ENCODE measurements at places on chromosomes 11 and 22.

DNA sequence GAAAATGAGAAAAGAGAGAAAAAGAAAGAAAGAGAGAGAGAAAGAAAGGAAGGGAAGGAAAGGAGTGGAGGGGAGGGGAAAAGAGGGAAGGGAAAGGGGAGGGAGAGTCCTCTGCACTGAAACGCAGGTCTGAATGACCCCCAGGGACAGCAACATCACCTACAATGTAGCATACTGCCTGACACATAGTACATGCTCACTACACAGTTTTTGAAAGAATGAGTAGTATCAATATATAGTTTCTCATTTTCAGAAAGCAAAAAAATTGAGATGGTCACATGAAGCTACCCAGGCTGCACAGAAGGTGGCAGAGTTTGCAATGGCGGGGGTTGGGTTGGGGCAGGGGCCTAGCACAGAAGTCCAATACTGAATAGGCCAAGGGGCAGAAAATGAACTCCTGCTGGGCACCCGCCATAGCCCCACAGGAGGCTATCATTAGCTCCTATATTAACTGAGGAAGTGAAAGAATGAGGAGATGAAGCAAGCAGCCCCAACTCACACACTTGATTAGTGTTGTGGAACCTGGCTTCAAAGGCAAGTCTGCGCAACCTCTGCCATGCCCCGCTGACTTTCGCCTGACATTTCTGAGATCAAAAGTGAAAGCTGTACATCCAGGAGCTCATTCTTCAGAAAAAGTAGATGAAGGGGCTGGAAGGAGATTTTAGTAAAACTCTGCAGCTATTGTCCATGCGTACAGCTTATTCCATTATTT is 241.2 kb upstream of the SYN3 start:
- no peak for DNase-seq

DNA sequence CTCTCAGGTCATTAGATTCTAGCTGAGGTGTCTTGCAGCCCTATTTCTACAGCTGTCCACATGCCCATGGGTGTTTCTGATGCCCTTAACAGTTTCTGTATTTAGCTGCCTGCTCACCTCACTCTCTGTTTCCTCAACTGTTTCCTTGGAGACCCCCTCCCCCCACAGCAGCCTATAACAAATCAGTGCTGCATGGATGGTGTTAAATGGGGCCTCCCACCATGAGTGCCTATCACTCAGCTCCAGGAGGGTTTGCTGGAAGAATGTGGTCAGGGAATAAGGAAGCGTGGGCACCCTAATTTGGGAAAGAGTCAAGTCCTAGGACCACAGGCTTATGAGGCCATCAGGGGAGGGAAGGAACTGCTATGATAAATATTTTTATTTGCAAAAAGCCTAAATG is 8.6 kb downstream of the KLHL35 start:
- DNase-seq: no peak

- no peak for DNase-seq
These were observed 210.8 kb downstream of the CEP164 start for GRCh38 chr11:117538263-117539135.

DNA sequence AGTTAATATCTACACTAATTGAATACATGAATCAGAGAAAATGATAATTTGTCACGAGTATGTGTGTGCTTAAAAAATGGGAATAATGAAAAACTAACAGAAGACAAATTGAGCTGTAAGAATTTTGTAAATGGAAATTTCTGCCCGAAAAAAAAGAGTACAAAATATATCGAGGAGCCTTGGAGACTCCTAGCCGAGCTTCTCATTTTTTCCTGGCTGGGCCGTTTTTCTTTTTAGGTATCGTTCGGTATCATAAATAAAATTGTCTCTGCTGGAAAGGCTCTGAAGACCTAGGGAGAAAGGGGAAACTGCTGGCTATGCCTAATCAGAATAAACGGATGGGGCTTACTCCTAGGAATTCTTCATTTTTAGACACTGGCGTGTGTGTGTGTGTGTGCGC is 227.2 kb upstream of the RAG2 start:
- no peak for DNase-seq

GRCh38 chr22:48778308-48779195 is 1049.1 kb downstream of the BRD1 start:
- DNase-seq: no peak

- DNase-seq: no peak
These were observed 164.0 kb upstream of the CTSC start for GRCh38 chr11:88501541-88501940.

DNA sequence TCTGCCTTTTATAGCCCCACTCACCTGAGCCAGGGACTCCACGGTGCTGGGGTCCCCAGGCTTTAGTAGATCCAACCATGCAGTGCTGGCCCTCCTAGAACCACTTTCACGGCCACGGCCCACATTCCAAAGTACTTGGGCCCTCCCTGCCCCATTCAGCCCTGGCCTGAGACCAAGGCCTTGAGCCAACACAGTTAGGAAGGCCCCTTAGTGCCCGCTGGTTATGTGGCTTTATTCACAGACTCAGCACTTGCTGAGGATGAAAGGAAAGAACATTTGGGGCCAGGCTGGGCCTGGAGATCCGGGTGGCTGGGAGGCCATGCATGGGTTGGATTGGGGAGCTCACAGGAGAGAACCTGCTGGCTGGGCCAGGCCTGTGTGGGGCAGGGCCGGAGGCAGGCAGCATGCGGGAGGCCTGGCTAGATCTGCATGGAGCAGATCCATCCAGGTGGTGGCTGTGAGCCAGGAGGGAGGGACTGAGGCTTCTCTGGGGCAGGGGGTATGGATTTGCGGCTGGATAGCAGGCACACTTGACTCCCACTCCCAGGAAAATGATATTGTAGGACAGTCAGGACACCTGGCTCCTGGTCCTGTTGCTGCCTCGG is 12.6 kb downstream of the CHRM1 start:
- no peak for DNase-seq

DNA sequence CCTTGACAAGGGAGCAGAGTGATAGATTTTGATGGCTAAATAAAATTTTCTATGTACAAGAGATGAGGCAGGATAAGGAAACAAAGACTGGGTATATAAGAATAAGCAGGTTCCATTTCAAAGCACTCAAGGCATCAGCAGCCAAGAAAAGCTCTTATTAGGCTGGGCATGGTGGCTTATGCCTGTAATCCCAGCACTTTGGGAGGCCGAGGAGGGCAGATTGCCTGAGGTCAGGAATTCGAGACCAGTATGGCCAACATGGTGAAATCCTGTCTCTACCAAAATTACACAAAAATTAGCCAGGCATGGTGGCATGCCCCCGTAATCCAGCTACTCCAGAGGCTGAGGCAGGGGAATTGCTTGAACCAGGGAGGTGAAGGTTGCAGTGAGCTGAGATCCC is 563.4 kb upstream of the CCDC179 start:
- no peak for DNase-seq

DNA sequence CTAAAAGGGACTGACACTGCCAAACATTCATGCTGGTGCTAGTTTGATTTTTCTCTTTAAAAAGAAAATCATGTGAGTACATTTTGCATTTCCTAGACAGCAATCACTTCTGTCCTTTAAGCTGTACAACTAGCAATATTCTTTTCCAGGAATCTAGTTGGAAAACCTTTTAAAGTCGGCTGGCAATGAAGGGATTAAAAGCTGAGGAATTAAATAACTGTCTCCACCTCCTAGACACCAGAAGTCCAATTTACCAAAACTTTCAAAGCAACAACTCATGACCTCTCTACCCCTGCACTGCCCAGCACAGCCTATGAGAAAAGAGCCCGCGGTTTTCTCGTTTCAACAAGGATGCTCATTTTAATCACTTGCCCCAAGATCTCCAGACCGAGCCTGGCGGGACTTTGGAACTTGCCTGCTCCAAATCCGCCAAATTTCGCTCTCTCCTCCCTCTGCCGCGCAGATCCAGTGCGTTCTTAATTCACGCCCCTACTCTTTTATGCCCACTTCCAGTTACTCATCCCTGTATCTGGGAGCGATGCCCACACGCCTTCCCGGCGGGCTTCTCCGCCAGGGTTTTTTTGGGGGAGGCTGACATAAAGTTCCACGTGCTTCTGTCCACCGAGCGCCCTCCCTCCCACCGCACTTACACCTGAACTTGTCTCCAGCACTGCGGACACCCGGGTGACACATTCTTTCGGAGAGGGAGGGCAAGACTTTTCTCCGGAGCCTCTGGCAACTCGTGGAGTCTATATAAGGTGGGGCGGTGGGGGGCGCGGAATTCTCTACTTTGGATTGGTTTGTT is 2.5 kb downstream of the MPPED2 start:
- no peak for DNase-seq

DNA sequence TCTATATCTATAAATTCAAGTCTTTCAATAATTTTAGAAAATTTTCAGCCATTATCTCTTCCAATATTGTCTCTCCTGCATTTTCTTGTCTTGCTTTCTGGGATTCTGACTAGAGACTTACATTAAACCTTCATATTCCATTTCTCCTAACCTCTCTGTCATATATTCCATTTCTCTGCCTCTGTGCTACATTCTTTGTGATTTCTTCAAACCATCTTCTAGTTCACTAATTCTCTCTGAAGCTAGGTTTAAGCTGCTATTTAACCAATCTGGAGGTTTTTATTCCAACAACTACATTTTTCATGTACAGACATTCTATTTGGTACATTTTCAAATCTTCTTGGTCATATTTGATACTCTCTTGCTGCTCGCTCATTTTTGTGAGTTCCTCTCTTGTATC is 122.5 kb downstream of the TTC28 start:
- no peak for DNase-seq

- no peak for DNase-seq
These were observed 24.1 kb downstream of the FZD4 start for GRCh38 chr11:86930957-86931547.

DNA sequence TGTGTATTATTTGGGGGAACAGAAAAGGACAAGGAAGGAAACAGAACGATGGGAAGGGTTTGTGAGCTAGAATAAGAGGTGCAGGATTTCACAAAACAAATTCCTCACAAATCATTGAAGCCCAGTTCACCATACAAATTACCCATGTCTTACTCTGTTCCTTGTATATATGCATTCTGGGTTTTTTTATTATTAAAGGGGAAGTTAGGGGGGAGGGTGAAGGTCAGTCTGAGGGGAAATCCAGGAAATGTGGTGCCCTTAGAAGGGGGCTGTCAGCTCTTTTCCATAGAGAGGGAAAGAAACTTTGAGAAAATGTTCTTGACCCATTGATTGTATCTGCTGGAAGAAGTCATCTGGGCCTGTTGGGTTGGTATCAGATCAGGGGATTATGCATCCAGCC is 90.8 kb downstream of the RNF169 start:
- no peak for DNase-seq

- peak; percentile 18 for DNase-seq
These were observed 1.1 kb upstream of the SLC35F2 start for GRCh38 chr11:107859459-107860239.

DNA sequence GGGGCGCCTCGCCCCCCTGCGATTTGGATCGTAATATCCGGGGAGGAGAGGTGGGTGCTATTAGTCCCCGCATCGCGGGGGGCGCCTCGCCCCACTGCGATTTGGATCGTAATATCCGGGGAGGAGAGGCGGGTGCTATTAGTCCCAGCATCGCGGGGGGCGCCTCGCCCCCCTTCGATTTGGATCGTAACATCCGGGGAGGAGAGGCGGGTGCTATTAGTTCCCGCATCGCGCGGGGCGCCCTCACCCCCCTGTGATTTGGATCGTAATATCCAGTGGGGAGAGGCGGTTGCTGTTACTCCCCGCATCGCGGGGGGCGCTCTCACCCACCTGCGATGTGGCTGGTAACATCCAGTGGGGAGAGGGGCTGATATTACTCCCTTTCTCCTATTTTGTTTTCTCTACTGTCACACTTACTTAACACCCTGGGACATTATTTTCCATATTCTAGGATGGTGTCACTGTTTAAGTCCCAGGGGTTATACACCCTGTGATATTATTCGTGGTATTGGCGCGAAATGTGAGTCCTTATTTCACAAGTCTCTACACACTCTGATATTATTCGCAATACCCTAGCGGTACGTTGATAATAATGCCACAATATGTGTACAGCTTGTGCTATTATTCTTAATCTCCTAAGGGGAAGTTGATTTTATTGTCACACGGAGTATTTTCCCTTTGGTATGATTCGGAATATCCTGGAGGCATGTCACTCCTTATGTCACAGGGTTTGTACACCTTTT is 57.8 kb upstream of the ALDH3B2 start:
- peak; percentile 46 for DNase-seq
